ENCODE measurements at places on chromosomes 13 and 19. TPM values are rescaled to one million over a fixed set of nuclear protein-coding genes. Genes with fewer than 3 reads are reported as not detected.

ZNF701 gene
- total RNA-seq, result 12.5 TPM

AMER2 gene
- not detected for total RNA-seq

KLF1 gene
- not detected for total RNA-seq

GRCh38 chr13:85586422-85586831 lies 212.8 kb downstream of the SLITRK6 start:
- DNase-seq, result peak; percentile 85

- DNase-seq, result no peak
Observed at GRCh38 chr13:72258340-72258981, 391.5 kb upstream of the DACH1 start.

GRCh38 chr13:79459906-79460305 lies 21.0 kb upstream of the NDFIP2 start:
- DNase-seq, result peak; percentile 25

DNA sequence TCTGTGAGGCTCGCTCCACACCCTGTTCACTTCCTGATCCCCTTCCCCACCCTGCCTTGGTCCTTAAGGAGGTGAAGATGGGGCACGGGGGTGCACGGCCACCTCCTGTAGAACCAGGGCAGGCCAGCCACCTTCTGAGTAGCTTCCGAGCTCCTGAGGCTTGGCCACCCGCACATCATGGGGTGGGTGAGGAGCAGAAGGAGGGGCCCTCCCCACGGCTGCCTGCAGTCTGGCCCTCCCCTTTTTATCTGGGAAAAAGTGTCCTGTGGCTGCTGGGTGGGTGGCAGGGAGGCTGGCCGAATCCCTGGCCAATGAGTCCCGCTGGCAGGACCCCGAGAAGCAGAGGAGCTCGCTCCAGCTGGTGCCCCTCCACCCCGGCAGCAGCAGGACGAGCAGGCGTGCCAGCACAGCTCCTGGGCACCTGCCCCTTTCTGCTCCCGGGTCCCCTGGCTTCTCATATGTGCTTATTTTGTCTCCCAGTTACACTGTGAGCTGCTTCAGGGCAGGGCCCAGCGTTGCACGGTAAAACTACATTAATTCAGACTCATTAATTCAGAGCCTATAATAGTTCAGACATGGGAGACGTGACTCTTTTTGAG lies 135.0 kb downstream of the KDM4B start:
- DNase-seq, result no peak

DNA sequence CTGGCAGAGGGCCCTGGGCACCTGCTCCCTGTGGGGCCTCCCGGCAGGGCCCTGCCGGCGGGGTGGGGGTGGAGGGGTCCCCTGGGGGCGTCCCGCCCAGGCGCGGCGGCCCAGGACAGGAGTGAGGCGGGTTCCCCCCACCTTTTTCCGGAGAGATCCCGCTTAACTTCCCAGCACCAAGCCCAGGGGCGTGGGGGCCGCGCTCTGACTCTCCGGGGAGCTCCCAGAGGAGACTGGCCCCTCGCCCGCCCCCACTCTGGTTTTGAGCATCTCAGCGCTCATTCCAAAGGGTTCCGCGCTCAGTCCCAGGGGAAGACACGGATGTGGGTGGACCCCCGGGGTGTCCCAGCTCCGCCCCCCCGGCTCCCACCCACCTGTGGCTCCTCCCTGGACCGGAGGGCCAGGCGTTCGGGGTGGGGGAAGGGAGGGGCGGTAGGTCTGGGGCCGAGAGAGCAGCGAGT lies 476 bp downstream of the C2CD4C start:
- DNase-seq, result no peak

- no peak for DNase-seq
Observed at GRCh38 chr13:70253834-70254233, 145.6 kb upstream of the KLHL1 start.

GRCh38 chr19:1863638-1864479 lies 480 bp upstream of the KLF16 start:
- DNase-seq, result peak; percentile 92

All from IMR-90 (cell line).